ENCODE measurements at places on chromosomes 3 and 15. TPM values are rescaled to one million over a fixed set of nuclear protein-coding genes. Genes with fewer than 3 reads are reported as not detected.
A peak's percentile ranks its signal among the peaks of the same experiment; 100 is the strongest.

Gene SNX22
- total RNA-seq: 0.33 TPM

Gene CLRN1
- total RNA-seq: not detected

Gene SLC2A2
- total RNA-seq: not detected

Gene GOLGA6L24
- not detected for total RNA-seq

Gene C15orf62
- 0.23 TPM for total RNA-seq

Gene CCRL2
- 1.2 TPM for total RNA-seq

Gene BRPF1
- 15.9 TPM for total RNA-seq

- H3K27ac ChIP-seq: no peak overlapping the region
- H3K36me3 ChIP-seq: no peaks in the 10 kb centered on the region
- H3K4me1 ChIP-seq: no peaks in the 10 kb centered on the region
- H3K4me3 ChIP-seq: no peak overlapping the region
- no peaks in the 10 kb centered on the region for H3K27me3 ChIP-seq
- no peak for DNase-seq
Measured at GRCh38 chr3:31102196-31102879, 207.9 kb upstream of the GADL1 start.

GRCh38 chr3:94373456-94373855, 310.6 kb downstream of the NSUN3 start:
- no peak for DNase-seq
- H3K27ac ChIP-seq: no peak overlapping the region
- H3K27me3 ChIP-seq: no peaks in the 10 kb centered on the region
- H3K36me3 ChIP-seq: no peaks in the 10 kb centered on the region

GRCh38 chr3:18030371-18030870, 288.0 kb upstream of the TBC1D5 start:
- no peaks in the 10 kb centered on the region for H3K36me3 ChIP-seq
- DNase-seq: no peak
- no peak overlapping the region for H3K4me3 ChIP-seq

DNA sequence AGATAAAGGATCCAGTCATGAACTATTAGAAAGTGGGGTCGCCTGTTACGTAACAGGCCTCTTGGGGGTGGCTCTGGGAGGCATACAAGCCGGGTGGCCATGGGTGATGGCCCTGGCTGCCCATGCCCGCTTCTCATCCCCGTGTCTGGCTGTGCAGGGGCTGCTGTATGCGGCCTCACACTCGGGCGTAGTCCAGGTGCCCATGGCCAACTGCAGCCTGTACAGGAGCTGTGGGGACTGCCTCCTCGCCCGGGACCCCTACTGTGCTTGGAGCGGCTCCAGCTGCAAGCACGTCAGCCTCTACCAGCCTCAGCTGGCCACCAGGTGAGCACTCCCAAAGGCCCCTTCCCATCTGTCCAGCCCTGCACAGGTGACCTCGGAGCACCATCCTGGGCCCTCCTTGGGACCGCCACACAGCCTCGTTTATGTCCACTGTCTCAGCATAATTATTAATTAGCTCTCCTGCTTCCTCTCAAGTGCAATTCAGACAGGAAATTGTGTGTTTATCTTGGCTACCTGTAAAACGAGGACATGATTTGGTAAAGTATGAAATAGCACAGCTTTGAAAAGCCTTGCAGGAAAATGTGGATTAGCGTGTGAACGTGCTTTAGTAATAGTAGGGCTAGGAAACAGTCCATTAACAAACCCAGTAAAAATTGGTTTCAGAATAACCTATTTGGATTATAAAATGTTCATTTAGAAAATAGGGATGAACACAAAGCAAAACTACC, 8.1 kb downstream of the CIB1 start:
- H3K4me3 ChIP-seq: no peak overlapping the region
- peaks cover 15% of the 10 kb centered on the region for H3K4me1 ChIP-seq
- peaks cover 28% of the 10 kb centered on the region for H3K36me3 ChIP-seq
- H3K27ac ChIP-seq: no peak overlapping the region
- no peaks in the 10 kb centered on the region for H3K27me3 ChIP-seq
- DNase-seq: no peak

- H3K27me3 ChIP-seq: no peaks in the 10 kb centered on the region
- no peak overlapping the region for H3K27ac ChIP-seq
- no peak for DNase-seq
- H3K36me3 ChIP-seq: no peaks in the 10 kb centered on the region
Measured at GRCh38 chr3:79362571-79363270, 405.1 kb downstream of the ROBO1 start.

GRCh38 chr3:124919756-124920155, 14.8 kb downstream of the MUC13 start:
- no peaks in the 10 kb centered on the region for H3K27me3 ChIP-seq
- DNase-seq: no peak
- H3K27ac ChIP-seq: no peak overlapping the region

- no peak overlapping the region for H3K4me3 ChIP-seq
- no peaks in the 10 kb centered on the region for H3K27me3 ChIP-seq
- H3K36me3 ChIP-seq: no peaks in the 10 kb centered on the region
- DNase-seq: no peak
Measured at GRCh38 chr3:49406571-49407565, 4.9 kb downstream of the RHOA start.

GRCh38 chr15:67413770-67414390, 107.1 kb upstream of the C15orf61 start:
- peaks cover 10% of the 10 kb centered on the region for H3K4me1 ChIP-seq
- H3K27me3 ChIP-seq: no peaks in the 10 kb centered on the region
- H3K27ac ChIP-seq: peak overlapping the region; percentile 41

DNA sequence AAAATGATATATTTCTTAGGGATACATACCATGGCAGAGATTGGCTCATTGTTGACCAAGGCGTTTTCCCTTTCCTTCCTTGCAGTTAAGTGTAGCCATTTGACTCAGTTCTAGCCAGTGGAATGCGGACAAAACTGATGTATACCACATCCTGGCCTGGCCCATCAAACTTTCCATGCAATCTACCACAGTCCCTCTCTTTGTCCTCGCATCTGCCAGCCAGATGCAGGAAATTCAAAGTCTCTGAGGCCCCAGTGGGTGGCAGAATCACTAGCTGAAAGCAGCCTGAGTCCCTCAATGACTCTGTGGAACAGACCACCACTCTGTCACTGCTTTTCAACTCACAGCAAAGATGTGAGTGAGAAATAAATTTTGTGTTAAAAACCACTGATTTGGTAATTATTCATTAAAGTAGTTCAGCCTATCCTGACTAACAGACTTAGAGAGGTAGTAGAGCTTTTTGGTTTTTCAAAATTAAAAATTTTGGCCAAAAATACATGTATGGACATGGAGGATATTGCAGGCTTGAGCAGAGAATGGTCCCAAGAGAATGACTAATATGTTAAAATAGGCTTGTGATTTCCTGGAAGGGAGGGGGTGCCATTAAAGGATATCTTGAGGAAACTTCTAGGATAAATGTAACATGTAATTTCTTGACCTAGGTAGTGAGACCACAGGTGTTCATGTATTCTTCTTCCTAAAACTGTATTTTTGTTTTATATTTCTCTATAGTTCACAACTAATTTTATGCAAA, 10.9 kb downstream of the LRRFIP2 start:
- H3K4me3 ChIP-seq: no peak overlapping the region
- DNase-seq: no peak
- H3K27ac ChIP-seq: no peak overlapping the region
- H3K27me3 ChIP-seq: no peaks in the 10 kb centered on the region
- H3K36me3 ChIP-seq: 0 out of 2 replicates have a peak, but pooled peaks cover 5% of the 10 kb centered on the region

DNA sequence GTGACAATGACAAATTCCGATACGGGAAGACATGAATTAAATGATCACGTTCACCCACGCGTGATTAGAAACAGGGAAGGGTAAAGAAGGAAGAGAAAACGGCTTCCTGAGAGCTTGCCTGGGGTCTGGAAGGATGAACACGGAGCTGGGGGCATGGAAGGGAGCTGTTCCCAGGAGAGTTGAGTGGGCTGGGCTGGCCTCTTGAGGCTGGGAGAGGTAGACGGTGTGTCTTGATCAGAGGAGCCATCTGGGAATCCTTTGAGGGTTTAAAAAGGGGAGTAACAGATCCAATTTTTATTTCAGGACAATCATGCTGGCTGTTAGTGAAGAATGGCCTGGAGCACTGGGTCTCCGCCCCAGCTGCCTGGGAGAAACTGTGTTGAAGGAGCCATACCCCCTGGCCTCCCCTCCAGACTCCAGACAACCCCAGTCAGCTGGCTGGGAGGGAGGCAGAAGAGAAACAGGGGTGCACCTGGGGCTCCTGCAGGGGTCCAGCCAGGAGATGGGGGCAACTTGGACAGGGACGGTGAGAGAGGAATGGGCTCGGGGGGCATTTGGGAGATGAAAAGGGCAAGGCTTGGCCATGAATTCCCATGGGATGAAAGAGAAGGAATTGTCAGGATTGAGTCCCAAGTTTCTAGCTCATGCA, 53.6 kb upstream of the CGNL1 start:
- DNase-seq: no peak
- H3K4me3 ChIP-seq: no peak overlapping the region
- H3K27ac ChIP-seq: no peak overlapping the region
- no peaks in the 10 kb centered on the region for H3K27me3 ChIP-seq

DNA sequence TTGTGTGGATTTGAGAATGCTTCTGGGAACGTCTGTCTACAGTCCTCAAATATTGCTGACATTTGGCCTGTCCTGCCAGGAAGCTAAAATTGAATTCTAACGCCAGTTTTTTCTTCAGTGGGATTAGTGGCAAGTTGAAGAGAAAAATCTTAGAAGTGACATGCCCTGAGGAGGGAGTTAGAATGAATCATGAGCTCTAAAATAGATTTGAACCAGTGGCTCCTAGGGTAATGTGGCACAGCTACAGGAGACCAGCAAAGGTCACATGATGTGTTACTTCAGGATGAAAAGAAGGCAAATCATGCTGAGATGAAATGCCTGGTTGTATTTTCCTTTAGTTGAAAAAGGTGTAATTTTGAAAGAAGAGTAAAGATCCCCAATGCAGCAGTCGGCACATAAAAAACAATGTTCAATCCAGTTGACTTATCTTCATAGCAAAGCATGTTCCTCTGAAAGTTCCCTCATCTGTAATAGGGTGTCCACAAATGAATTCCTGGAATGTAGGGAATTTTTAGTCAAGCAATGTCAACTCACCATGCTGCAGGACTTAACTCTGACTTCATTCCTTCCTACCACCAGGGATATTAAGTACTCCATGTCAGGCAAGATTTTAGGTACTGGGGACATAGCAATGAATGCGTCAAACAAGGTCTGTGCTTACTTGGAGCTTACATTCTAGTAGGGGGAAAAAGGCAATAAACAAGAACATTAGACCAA, 171.6 kb downstream of the CADPS start:
- DNase-seq: no peak
- no peaks in the 10 kb centered on the region for H3K4me1 ChIP-seq
- H3K4me3 ChIP-seq: no peak overlapping the region
- no peak overlapping the region for H3K27ac ChIP-seq

GRCh38 chr3:37825744-37826400, 35.8 kb upstream of the CTDSPL start:
- no peaks in the 10 kb centered on the region for H3K27me3 ChIP-seq
- H3K27ac ChIP-seq: no peak overlapping the region
- H3K4me1 ChIP-seq: no peaks in the 10 kb centered on the region
- H3K36me3 ChIP-seq: no peaks in the 10 kb centered on the region
- DNase-seq: no peak

DNA sequence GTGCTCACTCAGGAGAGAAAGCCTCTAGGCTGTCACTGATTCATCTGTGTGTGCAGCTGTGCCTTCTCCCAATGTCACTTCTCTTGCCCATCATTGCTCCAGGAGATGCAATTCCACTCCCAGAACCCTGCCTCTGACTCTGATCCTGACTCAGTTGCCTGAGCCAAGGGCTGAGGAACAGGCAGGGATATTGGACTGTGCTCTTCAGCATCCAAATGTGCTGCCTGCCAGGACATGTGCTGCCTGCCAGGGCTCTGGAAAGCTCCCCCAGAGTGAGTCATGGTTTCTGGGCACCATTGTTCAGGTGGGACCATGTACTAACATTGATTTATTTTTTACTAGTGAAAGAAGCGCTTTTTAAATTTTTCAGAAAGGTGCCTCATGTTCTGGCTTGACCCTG, 71.0 kb downstream of the TRIM42 start:
- H3K27me3 ChIP-seq: peaks cover 24% of the 10 kb centered on the region
- no peak overlapping the region for H3K27ac ChIP-seq
- no peak for DNase-seq

- no peaks in the 10 kb centered on the region for H3K4me1 ChIP-seq
- DNase-seq: no peak
- H3K27me3 ChIP-seq: no peaks in the 10 kb centered on the region
- no peak overlapping the region for H3K27ac ChIP-seq
- H3K4me3 ChIP-seq: no peak overlapping the region
Measured at GRCh38 chr3:144831955-144832716, 860.5 kb downstream of the DIPK2A start.

- no peak for DNase-seq
- H3K27ac ChIP-seq: no peak overlapping the region
- no peak overlapping the region for H3K4me3 ChIP-seq
- no peaks in the 10 kb centered on the region for H3K36me3 ChIP-seq
Measured at GRCh38 chr3:36714343-36715086, 49.8 kb downstream of the DCLK3 start.

GRCh38 chr3:69200384-69201068, 78.1 kb upstream of the LMOD3 start:
- H3K4me1 ChIP-seq: peaks cover 39% of the 10 kb centered on the region
- no peaks in the 10 kb centered on the region for H3K36me3 ChIP-seq
- H3K4me3 ChIP-seq: peak overlapping the region; percentile 83
- H3K27me3 ChIP-seq: no peaks in the 10 kb centered on the region

- DNase-seq: peak; percentile 67
- no peaks in the 10 kb centered on the region for H3K36me3 ChIP-seq
- peak within 1 kb of the TSS; percentile 65 for H3K4me3 ChIP-seq
- no peaks in the 10 kb centered on the region for H3K4me1 ChIP-seq
Measured at GRCh38 chr3:44624749-44625480, at the start of gene ZNF197. ZNF197 (plus strand) TSS chr3:44625036; CDS start chr3:44629155, 4,119 bp downstream.

DNA sequence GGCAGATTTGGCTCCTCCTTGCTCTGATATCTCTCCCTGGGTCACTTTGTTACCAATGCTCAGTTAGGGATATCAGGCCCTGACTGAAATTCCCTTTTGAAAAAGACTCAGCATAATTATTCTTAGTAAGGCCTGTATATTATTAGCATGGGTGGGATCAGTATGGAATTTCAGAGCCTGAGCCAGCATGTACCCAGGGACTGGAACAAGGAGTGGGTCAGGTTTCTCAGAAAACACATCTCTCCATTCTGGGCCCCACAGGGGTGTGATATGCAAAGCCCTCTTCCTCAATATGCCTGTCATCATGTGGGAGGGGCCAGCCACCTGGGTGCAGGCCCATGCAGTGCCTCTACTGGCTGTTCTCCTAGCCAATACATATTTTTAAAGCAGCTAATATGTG, 423.2 kb downstream of the EPHB1 start:
- no peaks in the 10 kb centered on the region for H3K36me3 ChIP-seq
- no peak for DNase-seq
- no peak overlapping the region for H3K4me3 ChIP-seq
- H3K4me1 ChIP-seq: no peaks in the 10 kb centered on the region
- peaks cover 27% of the 10 kb centered on the region for H3K27me3 ChIP-seq

DNA sequence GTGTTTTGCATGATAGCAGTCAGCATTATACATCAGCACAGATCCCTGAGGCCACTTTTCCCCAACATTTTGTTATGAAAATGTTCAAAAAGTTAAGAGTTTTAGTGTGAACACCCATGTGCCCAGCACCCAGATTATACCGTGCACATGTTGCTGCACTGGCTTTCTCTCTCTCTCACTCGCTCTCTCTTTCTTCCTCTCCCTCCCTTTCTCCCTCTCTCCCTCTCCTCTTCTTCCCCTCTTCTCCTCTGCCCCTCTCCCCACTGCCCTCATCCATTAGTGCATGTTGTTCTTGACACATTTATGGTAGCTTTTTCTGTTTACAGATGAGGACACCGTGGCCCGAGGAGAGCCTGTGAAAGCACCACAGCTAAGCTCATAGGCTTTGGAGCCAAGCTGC, 7.3 kb downstream of the FGD5 start:
- no peak overlapping the region for H3K27ac ChIP-seq
- H3K27me3 ChIP-seq: peaks cover 28% of the 10 kb centered on the region
- H3K4me3 ChIP-seq: no peak overlapping the region
- no peaks in the 10 kb centered on the region for H3K36me3 ChIP-seq
- no peak for DNase-seq

Measured in PC-9 (cell line).